ENCODE measurements at places on chromosomes 13 and 19. TPM values are rescaled to one million over a fixed set of nuclear protein-coding genes. Genes with fewer than 3 reads are reported as not detected.
A peak's percentile ranks its signal among the peaks of the same experiment; 100 is the strongest.

DNA sequence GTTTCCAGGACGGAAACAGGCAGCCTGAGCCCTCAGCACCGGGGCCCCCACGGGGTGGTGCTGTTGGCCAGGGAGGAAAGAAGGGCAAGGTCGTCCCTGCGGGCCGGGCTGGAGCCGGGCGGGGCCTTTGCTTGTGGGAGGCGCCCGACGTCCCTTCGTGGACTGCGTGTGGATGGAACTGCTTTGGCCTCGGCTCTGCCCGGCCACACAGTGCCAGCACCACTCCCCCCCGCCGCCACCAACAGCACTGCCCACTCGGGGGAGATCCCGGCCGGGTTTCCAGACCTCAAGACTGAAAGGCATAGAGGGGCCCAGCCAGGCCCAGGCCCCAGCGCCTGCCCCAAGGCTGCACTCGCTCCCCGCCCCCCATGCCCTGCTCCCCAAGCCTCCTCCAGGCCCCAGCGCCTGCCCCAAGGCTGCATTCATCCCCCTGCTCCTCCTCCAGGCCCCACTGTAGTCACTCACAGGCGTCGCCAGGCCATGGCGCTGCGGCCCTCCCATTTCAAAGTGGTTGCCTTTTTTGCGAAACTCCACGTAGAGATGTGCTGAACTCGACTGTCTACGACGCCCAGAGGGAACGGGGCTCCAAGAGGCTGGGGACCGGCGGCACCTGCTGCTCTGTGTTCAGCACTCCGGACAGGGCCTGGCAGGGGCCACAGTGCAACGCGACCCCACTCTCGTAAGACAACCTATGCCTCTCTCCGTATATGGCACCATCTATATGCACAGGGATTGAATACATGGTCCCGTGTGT, 22.5 kb downstream of the C13orf46 start:
- peak; percentile 84 for DNase-seq

GRCh38 chr19:18469069-18469846, 31.3 kb upstream of the ISYNA1 start:
- DNase-seq: peak; percentile 68

DNA sequence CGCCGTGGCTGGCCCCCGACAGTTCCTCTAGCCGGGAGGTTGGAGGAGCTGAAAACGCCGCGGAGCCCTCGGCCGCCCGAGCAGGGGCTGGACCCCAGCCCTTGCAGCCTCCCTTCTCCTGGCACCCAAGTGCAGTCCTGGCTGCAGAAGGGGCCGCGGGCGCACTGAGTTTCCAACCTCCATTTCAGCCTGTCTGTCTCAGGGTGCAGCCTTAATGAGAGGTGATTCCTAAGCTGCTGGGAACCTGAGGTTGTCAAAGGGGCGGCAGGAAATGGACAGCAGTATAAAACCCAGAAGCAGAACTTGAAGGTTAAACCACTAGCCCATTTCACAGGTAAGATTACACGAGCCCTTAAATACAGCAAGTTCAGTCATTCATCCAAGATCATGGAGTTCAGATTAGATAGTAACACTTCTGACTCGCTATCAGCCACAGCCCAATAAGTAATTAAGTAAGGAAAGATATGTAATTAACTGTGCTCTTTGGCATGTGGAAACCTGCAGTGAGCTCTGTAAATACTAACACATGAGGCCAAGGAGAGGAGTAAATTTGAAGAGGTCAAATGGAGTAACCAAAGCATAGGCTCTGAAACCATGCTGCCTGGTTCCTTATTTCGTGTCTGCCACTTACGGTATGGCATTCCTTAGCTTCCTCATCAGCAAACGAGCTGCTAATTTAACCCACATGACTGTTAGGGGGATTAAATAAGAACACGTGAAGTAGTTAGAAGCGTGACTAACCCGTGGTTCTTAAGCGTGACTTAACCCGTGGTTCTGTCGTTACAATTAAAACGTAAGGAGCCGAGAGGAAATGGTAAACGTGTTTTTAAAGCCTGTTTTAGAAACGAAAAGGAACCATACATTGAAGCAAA, 686 bp downstream of the SETDB2 start:
- peak; percentile 27 for DNase-seq

DNA sequence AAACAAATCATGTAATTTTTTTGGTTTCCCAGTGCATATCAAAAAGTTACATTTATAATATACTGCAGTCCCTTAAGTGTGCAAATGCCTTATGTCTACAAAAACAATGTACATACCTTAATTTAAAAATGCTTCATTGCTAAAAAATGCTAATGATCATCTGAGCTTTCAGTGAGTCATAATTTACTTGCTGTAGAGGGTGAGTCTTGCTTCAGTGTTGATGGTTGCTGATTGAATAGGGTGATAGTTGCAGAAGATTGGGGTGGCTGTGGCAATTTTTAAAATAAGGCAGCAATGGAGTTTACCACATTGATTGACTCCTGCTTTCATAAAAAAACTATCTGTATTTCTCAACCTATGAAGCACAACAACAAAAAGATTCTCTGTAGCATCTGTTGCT, 613.9 kb downstream of the TBC1D4 start:
- no peak for DNase-seq

- DNase-seq: peak; percentile 43
These were observed 192.6 kb downstream of the DLEU7 start for GRCh38 chr13:50650592-50651504.

DNA sequence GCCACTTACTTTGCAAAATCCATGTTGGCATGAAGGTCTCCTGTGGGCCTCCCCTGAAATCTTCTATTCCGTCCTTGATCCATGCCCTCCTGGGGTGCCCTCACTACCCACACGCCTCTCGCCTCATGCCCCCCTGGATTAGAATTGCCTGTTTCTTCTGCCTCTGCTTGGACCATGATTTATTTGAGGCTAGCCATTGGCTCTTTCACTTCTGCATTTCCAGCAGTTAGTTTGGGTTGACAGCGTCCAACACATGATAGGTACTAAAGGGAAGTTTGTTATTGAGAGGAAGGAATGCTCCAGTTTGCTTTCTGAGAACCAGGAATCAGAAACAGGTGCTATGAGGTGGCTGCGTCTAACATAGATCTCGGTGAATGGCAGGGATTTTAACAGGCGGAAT, 30.5 kb upstream of the TPTE2 start:
- no peak for DNase-seq

GRCh38 chr13:90315061-90315460, 1032.4 kb upstream of the MIR17HG start:
- no peak for DNase-seq

DNA sequence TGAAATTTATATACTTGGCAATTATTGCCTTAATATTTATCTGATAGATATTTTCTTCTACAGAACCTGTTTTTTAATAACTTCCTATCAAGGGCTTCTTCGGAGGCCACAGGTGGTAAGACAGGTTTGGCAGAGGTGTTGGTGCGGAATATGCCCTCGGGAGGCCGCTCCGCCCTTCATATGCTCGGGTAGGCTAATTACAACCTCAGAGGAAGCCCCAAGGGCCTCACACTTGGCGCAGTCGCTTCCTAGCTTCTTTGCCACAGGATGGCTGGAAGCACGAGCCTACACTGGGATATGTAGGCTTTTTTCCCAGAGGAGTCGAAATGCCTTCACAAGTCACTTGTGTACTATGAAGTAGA, 68.8 kb downstream of the LMO7 start:
- no peak for DNase-seq

- DNase-seq: no peak
These were observed 203.0 kb downstream of the KCTD12 start for GRCh38 chr13:76683168-76683567.

- no peak for DNase-seq
These were observed 236.8 kb upstream of the SERP2 start for GRCh38 chr13:44136696-44137268.

DNA sequence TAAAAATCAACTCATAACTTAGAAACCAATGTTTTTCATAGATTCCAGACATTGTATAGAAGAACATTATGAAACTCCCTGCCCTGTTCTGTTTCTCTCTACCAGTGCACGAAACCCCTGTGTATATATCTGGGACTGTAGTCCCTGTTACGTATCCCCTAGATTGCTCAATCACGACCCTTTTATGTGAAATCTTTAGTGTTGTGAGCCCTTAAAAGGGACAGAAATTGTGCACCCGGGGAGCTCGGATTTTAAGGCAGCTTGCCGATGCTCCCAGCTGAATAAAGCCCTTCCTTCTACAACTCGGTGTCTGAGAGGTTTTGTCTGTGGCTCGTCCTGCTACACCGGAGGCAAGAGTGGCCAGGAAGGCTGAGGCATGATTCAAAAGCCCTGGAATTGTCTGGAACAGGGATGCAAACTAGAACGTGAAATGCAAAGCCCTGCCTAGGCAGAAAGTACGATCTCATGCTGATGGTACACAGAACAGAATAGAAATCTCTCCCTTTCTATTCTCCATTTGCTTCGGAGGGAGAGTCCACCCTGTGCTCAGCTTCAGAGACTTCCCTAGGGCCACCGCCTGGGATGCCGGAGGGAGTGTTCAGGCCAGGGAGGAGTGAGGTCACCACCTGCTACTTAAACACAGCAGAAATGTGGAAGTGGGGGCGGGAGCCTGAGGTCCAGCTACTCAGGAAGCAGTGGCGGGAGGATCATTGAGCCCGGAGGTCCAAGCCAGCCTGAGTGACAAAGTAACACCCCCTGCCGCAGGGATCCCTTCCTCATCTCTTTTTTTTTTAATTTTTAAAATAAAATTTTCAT, 758 bp upstream of the ZNF888 start:
- peak; percentile 52 for DNase-seq

- DNase-seq: no peak
These were observed 17.8 kb downstream of the LMTK3 start for GRCh38 chr19:48493718-48494401.

GRCh38 chr13:33381906-33382305, 96.4 kb upstream of the STARD13 start:
- no peak for DNase-seq

DNA sequence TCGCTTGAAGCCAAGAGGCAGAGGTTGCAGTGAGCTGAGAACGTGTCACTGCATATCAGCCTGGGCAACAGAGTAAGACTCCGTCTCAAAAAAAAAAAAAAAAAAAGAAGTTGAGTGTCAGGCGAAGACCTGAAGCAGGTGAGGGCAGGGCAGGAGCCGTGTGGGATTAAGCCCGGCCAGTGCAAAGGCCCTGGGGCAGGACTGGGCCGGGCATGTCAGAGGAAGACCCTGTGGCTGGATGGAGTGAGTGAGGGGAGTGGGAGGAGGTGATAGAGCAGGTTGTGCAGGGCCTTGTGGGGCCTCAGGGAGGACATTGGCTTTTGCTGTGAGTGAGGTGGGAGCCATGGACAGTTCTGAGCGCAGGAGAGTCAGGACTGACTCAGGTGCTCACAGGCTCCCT, 47.9 kb downstream of the TMED1 start:
- no peak for DNase-seq

DNA sequence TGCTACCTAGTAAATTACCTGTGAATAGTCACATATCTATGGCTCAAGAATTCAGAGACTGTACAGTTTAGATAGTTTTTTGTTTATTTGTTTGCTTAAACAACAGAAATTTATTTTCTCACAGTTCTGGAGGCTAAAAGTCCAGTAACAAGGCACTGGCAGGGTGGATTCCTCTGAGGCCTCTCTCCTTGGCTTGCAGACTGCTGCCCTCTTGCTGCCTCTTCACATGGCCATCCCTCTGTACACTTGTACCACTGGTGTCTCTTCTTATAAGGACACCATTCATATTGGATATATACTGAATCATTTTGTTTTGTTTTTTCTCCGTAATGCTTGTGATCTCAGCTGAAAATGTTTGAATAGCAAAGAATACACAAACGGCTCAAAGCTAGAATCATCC, 56.4 kb upstream of the MIR17HG start:
- DNase-seq: no peak

Gene AXL
- 30.4 TPM for polyA plus RNA-seq

Gene GRK1
- 0.18 TPM for polyA plus RNA-seq

Gene FAM216B
- 0.21 TPM for polyA plus RNA-seq

Gene ADM5
- 0.84 TPM for polyA plus RNA-seq

Gene CABP5
- polyA plus RNA-seq: not detected

Gene MRI1
- 14.4 TPM for polyA plus RNA-seq

Gene ZNF541
- 0.22 TPM for polyA plus RNA-seq

Gene AMER2
- polyA plus RNA-seq: 0.06 TPM
